ENCODE measurements at places on chromosomes 5 and 9. TPM values are rescaled to one million over a fixed set of nuclear protein-coding genes. Genes with fewer than 3 reads are reported as not detected.

Gene HSD17B3
- total RNA-seq: 0.84 TPM

Gene CCDC107
- 8.4 TPM for total RNA-seq

Gene SPATA6L
- total RNA-seq: not detected

Gene SPINK4
- not detected for total RNA-seq

Gene WDR38
- not detected for total RNA-seq

Gene PHF19
- total RNA-seq: 66.4 TPM

Gene SLC22A4
- 4.3 TPM for total RNA-seq

Gene DAPK1
- total RNA-seq: 0.25 TPM

Gene ITGA2
- 5.0 TPM for total RNA-seq

Gene DMGDH
- total RNA-seq: not detected

Gene CCDC192
- not detected for total RNA-seq

Gene TERT
- 1.5 TPM for total RNA-seq

Gene C8G
- total RNA-seq: not detected

Gene APBA1
- total RNA-seq: 0.05 TPM

Gene RNF224
- not detected for total RNA-seq

Gene TAF11L5
- total RNA-seq: not detected
